ENCODE measurements at places on chromosomes 11 and 22.
A peak's percentile ranks its signal among the peaks of the same experiment; 100 is the strongest.

DNA sequence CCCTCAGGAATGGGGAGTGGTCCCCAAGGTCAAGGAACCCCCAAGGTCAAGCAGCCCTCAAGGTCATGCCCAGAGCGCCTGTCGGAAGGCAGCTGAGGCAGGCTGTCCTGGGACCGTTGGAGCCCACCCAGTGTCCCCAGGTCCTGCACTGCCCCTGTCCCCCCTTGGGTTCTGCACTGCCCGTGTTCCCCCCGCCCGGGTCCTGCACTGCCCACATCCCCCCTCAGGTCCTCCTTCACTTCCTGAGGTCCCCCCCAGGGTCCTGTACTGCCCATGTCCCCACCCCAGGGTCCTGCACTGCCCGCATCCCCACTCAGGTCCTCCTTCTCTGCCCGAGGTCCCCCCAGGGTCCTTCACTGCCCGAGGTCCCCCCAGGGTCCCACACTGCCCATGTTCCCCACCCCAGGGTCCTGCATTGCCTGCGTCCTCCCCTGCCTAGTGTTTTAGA lies 1073.0 kb downstream of the BRD1 start:
- no peak for DNase-seq

- no peak for DNase-seq
Measured at GRCh38 chr22:22681221-22681739, 36.9 kb downstream of the GGTLC2 start.

DNA sequence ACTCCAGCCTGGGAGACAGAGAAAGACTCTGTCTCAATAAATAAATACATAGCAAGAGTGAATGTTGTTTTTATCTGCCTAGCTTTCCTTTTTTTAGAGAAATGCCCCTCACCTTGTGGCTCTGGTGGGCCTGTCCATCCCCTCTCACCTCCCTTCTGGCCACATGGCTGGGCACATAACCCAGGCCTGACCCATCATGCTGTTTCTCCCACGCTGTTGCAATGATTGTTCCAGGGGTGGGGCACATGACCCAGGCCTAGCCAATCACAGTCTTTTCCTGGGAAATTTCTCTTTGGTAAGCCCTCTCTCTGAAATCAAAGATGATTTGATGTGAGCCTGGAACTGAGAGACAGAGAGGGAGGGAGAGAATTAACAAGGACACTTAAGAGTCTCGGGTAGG lies 5.5 kb upstream of the CYTH4 start:
- DNase-seq, result no peak

DNA sequence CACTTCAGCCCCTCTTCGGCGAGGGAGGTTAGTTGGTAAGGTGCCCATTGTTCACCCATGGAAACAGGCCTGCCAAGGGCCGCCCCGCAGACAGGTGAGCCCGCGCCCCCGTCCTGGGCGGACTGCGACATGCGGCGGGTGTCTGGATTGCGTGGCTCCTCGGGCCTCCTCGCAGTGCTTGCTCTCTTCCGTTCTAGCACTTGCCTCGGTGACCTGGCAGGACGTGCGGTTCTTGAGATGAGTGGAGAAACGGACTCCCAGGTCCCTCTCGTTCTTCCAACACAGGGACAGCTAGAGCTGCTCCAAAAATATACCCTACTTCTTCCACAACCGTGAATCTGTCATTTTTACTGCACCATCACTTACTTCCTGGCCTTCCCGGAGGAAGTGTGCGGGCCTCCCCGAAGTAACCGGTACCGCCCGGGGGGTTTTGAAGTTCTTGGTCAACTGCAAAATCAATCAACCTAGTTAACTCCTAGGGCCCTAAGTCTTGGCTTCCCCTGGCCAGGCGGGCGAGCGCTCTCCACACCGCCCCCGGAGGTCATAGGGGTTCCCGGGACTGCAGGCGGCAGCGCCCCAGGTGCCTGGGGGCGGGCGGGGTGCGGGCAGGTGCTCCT lies 745 bp upstream of the ZBTB44 start:
- DNase-seq, result peak; percentile 57

GRCh38 chr11:13944911-13945425 lies 17.6 kb upstream of the SPON1 start:
- no peak for DNase-seq
